ENCODE measurements at places on chromosomes 12 and 14. TPM values are rescaled to one million over a fixed set of nuclear protein-coding genes. Genes with fewer than 3 reads are reported as not detected.

Gene SOX5
- total RNA-seq, result 86.2 TPM

Gene KRT5
- not detected for total RNA-seq

Gene PROX2
- total RNA-seq, result not detected

Gene C12orf60
- 1.9 TPM for total RNA-seq

Gene ELK3
- 31.6 TPM for total RNA-seq

Gene FOXA1
- total RNA-seq, result not detected

Gene SIX4
- total RNA-seq, result 42.6 TPM

Gene TSHR
- total RNA-seq, result under 0.01 TPM

Gene FSCB
- total RNA-seq, result not detected
